ENCODE measurements at places on chromosomes 16 and 17. TPM values are rescaled to one million over a fixed set of nuclear protein-coding genes. Genes with fewer than 3 reads are reported as not detected.

The SPATA22 gene
- total RNA-seq = not detected

The AMDHD2 gene
- total RNA-seq = 76.6 TPM

The MYCBPAP gene
- total RNA-seq = 0.67 TPM

The KRT32 gene
- total RNA-seq = not detected

The PLA2G10 gene
- not detected for total RNA-seq

The CCR7 gene
- total RNA-seq = not detected

The PTX4 gene
- 0.20 TPM for total RNA-seq

The MAP3K14 gene
- 3.9 TPM for total RNA-seq

The UMOD gene
- not detected for total RNA-seq

The HSD17B1 gene
- total RNA-seq = not detected

The CRLF3 gene
- 20.5 TPM for total RNA-seq

The TNK1 gene
- total RNA-seq = 0.15 TPM

The SLC16A6 gene
- 0.20 TPM for total RNA-seq

The CES2 gene
- 18.2 TPM for total RNA-seq

The KRTAP3-1 gene
- not detected for total RNA-seq

The CIAO3 gene
- 25.8 TPM for total RNA-seq

The ATP2C2 gene
- not detected for total RNA-seq

The RAP1GAP2 gene
- total RNA-seq = 5.9 TPM

The WSCD1 gene
- 18.1 TPM for total RNA-seq

The RNF112 gene
- 0.10 TPM for total RNA-seq

The TEKT5 gene
- total RNA-seq = not detected

The CCL22 gene
- total RNA-seq = not detected

The SOX8 gene
- 0.10 TPM for total RNA-seq

The KRTAP2-3 gene
- not detected for total RNA-seq

The SDR42E2 gene
- not detected for total RNA-seq

The ZFHX3 gene
- total RNA-seq = 3.7 TPM

The NXPH3 gene
- total RNA-seq = 0.13 TPM

The CCL8 gene
- not detected for total RNA-seq

The GPRC5C gene
- not detected for total RNA-seq

The ATP1B2 gene
- not detected for total RNA-seq

The NPW gene
- total RNA-seq = 3.1 TPM

The SULT1A4 gene
- 30.4 TPM for total RNA-seq

The TNFRSF12A gene
- total RNA-seq = 174 TPM

The ITGA2B gene
- total RNA-seq = not detected

The SLC7A6 gene
- 29.7 TPM for total RNA-seq

The CPHXL2 gene
- not detected for total RNA-seq

The KCNH6 gene
- not detected for total RNA-seq

The KIF2B gene
- not detected for total RNA-seq

The TAT gene
- total RNA-seq = not detected

The TTYH2 gene
- total RNA-seq = 0.25 TPM

The GP2 gene
- total RNA-seq = not detected

Data from mammary microvascular endothelial cell (primary cell).